H9 (cell line): ENCODE measurements at places on chromosomes 12 and 14.
A peak's percentile ranks its signal among the peaks of the same experiment; 100 is the strongest.

GRCh38 chr12:6404390-6404789, 20.4 kb downstream of the LTBR start:
- no peak for DNase-seq

- DNase-seq: no peak
Observed at GRCh38 chr14:80455031-80455430, 243.7 kb upstream of the DIO2 start.

DNA sequence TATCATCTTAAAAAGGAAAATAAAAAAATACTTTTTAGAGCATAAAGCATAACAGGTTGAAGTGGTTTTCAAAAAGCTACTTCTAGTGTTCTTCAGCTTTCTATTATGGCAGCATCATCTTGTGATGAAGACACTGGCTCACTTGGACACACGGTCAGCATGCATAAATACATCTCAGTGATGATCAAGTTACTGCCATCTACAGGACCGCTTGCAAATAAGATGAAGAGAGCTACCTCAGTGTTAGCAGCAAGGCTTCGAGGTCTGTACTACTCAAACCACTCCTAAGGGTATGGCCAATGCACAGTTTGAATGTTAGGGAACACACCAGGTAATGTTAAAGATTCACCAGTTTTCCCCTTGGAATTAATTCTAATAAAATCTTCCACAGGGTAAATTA, 58.8 kb downstream of the GALC start:
- DNase-seq: no peak

- peak; percentile 55 for DNase-seq
Observed at GRCh38 chr12:53974084-53975063, at the start of gene HOTAIR. Gene HOTAIR (minus strand): TSS chr12:53974954.

DNA sequence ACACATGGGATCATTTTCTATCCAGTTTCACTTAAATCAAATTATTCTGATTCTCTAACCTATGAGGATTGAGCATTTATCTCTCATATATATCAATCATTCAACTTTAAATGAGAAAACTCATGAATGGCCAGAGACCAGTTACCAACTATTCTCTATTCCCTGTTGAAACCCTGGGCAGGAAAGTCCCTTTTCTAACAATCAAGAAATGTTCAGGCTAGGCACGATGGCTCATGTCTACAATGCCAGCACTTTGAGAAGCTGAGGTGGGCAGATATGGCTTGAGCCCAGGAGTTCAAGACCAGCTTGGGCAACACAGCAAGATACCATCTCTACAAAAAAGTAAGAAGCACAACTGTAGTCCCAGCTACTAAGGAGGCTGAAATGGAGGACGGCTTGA, 18.0 kb downstream of the FMNL3 start:
- DNase-seq: no peak

DNA sequence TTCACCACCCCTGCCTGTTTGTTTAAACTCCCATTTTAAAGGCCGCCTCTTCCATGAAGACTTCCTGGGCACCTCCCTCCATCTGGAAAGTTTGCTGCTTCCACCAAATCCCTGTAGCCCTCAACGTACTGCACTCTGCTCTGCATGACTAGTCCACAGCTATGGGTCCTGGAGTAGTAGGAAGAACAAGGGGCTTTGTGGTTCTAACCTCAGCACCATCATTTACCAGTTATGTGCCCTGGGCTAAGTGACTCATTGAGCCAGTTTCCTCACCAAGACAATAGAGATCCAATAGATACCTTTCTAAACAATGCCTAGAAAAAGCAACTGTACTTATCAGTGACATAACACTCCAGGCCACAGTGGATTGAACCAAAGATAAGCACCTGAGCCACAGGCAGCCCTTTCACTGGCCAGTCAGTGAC, 8.5 kb upstream of the LTBP2 start:
- DNase-seq: no peak

DNA sequence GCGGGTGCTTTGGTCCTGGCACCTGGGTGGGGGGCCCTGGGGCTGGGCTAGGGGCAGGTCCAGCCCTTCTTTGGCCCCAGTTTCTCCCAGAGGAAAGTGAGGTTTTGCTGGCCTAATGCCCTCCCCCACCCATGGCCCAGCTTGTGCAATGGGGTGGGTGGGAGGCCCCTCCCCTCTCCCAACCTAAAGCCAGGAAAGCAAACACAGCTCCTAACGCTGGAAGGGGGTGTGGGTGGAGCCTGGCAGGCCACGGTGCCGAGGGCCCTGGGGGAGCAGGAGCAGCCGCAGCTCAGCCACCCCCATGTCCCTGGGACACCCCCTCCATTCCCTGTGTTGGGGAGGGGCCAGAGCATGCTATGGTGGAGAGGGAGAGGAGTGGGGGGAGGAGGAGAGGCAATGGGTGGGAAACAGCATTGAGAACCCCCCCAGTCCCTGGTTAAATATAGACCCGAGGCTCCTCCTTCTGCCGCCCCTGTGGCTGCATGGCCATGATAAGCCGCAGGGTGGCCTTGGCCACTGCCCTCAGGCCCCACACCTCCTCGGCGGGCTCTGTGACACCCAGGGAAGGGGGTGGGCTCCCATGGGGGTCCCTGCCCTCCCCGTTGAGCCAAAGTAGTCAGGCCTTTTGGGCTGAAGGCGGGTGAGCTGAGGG, 4.7 kb downstream of the EXOC3L4 start:
- DNase-seq: no peak
